Left renal cortex interstitium (tissue), 4 donors: ENCODE measurements at places on chromosomes 1 and 21.

DNA sequence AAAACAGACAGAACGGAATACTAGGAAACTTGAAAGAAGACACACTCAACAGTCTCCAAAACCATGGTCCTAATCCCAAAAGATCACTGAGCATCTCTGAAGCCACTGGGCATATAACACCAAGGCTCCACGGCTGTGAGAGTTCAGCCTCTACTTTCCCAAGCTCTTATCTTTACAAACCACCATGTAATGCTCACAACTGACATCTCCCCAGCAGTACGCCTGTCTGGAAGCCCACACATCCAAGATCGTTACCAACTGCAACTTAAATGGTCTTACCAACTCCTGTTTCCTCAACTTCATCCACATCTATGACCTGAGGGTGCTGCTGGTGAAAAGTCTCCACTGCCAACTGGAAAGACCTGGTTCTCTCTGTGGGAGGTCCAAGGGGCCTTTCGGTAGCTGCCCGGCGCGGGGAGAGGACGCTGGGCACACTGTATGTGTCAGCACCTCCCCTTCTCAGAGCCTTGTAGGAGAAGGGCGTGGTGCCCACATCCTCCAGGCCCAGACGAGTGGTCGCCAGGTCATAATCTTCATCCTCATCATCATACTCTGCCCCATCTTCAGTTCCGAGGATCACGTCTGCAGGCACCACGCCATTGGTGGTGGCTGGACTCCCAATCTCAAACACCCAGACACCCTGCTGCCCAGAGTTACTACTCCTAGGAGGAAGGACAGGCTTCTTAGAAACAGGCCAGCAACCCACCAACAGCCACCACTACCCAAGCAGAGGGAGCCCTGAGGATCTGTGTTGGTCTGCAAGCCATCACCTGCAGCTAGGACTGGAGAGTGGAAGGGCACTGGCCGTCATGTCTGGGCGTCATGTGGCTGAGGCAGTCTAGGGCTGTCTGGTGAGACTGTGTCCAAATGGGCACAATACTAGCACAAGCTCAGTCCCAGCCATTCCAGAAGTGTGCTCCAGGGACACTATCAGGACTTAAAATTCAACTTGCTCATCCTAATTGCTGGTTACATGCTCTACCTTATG is 23.0 kb downstream of the NID1 start:
- no peak for DNase-seq

DNA sequence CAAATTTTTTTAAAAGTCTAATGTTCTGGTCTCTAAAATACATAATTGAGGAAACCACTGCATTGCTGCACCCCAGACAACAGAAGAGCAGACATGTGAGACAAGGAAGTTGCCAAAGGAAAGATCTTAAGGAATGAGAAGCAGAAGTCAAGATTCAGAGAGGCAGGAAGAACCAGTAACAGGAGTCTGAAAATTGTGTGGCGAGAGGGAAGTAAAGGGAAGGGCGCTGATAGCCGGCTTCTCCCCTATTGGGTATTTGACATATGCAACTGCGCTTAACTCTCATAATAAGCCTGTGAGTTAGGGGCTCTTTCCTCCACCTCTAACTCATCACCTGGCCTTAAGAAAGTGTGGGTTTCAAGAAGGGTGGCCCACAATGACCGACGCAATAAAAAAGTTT is 21.9 kb upstream of the KIF14 start:
- no peak for DNase-seq

DNA sequence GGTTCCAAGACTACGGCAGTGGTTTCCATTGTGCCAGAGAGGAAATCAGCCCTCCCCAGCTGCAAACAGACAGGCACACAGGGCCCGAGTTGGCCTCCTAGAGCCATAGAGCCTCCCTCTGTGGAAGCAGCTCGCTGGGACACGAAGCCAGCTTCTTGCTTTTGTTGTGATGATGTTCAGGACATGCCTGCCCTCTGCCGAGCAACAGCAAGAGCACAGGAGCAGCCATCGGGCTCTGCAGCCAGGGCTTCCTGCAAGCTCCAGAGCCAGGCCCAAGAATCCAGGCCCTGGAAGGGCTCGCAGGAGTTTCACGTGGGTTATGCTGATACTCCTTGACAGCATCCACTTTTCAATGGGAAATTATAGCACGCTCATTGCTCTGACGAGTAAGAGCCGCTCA is 18.5 kb downstream of the NPHP4 start:
- no peak for DNase-seq

DNA sequence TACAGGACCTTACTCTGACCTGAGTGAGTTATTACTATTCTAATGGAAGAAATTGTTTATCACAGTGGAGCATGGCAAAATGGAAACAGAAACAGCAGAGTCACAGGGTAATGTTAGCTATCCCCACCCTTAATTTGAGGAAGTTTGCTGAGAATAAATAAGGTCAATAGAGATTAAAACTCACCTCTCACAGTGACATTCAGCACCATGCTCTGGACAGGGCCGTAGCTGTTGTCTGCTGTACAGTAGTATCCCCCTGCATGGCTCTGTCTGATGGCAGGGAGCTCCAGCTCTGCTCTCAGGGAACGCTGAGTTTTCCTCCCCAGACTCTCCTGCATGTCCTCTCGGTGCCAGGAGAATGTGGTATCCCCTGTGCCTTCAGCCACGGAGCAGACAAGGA is 11.9 kb downstream of the FCRL4 start:
- DNase-seq, result no peak

DNA sequence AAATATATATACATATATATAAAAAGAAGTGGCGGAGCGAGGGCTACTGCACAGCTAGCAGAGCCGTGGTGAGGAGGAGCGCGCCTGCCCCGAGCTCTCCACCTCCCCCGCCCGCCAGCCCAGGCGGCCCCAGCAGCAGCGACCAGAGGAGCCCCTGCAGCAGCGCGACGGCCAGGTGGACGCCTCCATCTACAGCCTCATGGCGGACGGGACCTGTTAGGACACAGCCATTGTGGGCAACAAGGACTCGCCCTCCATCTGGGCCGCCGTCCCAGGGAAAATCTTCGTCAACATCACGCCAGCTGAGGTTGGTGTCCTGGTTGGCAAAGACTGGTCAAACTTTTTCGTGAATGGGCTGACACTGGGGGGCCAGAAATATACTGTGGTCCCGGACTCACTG is 41.9 kb upstream of the REG4 start:
- DNase-seq, result no peak

GRCh38 chr1:94619731-94620130 is 78.2 kb upstream of the F3 start:
- no peak for DNase-seq

- no peak for DNase-seq
Observed at GRCh38 chr21:16741141-16741665, 771.6 kb upstream of the CXADR start.

GRCh38 chr1:101483982-101484688 is 247.3 kb downstream of the S1PR1 start:
- peak; percentile 4 for DNase-seq

- DNase-seq, result no peak
Observed at GRCh38 chr1:5914676-5915365, 77.4 kb downstream of the NPHP4 start.

GRCh38 chr1:171126504-171126903 is 35.8 kb downstream of the FMO3 start:
- no peak for DNase-seq

DNA sequence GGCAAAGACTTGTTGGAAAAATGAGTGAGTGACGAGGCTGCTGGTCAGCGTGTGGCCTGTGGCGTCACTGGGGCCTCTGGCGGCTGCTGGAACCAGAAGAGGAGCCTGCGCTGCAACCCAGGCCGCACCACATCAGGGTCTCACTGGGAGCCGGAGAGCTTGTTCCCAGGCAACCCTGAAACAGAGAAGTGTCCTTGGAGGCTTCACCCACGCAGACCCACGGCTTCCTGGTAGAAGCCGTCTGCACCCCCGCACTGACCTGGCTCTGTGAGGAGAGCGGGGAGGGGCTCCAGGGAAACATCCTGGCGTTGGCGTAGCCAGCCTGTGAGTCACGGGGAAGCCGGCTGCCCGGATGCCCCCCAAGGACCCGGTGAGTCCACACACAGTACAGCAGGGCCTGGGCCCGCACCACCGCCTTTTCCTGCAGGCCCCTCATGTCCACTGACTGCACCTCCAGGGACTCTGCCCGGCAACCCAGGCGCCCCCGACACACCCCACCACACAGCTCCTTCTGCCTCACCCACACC is 57.4 kb downstream of the COL6A1 start:
- DNase-seq, result no peak

DNA sequence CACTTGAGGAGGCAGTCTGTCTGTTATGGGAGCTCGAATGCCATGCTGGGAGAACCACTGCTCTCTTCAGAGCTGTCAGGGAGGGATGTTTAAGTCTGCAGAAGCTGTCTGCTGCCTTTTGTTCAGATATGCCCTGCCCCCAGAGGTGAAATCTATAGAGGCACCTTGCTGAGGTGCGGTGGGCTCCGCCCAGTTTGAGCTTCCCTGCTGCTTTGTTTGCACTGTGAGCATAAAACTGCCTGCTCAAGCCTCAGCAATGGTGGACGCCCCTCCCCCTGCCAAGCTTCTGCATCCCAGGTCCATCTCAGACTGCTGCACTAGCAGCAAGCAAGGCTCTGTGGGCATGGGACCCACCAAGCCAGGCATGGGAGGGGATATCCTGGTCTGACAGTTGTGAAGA is 247.5 kb downstream of the LMX1A start:
- no peak for DNase-seq

DNA sequence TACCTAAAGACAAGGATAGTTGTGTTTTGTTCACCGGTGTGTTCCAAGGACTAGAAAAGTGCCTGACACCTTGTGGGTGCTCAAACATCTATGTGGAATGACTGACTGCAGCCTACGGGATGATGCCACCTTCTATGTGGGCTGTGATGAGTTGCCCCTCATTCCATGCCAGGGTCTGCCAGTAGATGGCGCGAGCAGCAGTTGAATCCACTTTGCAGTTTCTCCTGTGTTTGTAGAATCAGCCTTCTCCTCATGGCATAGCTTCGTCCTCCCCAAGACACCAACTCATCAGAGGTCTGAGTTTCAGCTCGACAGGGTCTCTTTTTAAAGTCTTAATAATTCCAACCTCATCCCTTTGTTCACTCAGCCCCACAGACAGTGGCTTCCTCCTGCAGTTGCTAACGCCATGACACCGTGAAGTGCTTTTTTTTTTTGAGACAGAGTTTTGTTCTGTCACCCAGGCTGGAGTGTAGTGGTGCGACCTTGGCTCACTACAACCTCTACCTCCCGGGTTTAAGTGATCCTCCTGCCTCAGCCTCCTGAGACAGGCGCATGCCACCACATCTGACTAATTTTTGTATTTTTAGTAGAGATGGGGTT is 133.7 kb downstream of the CAPN8 start:
- no peak for DNase-seq

DNA sequence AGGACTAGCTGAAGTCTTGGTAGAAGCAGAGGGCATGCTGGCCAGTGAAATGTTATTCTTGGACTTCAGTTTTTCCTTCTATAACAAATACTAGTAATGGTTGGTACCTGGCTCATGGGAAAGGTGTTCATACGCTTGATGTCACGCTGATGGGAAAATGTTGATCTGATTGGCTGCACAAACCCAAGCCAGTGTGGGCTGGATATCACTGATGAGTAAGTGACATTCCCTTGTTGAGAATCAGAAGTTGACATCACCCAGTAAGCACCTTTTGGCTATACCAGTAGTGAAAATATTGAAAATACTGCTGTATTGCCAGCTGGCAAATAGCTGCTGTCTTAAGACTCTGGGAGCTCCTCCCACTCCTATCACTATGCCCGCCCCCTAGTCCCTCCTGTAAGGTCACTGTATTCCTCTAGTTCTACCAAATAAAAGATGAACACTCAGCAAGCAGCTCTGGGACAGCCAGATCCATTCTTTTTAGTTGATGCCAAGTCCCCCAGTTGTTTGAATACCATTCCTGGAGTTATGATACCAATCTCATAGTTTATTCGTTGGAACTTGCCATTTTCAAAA is 168.2 kb downstream of the GRIK1 start:
- DNase-seq, result no peak

GRCh38 chr21:29975776-29976175 is 36.0 kb upstream of the GRIK1 start:
- no peak for DNase-seq

GRCh38 chr1:182925661-182926060 is 27.3 kb downstream of the SHCBP1L start:
- no peak for DNase-seq

- DNase-seq, result no peak
Observed at GRCh38 chr1:95582746-95583145, 348.7 kb downstream of the RWDD3 start.
